ENCODE measurements at places on chromosomes 3 and 15.

- no peak for DNase-seq
These were observed 16.6 kb downstream of the TPRA1 start for GRCh38 chr3:127573912-127574311.

GRCh38 chr3:146187334-146187950 is 26.5 kb upstream of the PLOD2 start:
- DNase-seq, result no peak

DNA sequence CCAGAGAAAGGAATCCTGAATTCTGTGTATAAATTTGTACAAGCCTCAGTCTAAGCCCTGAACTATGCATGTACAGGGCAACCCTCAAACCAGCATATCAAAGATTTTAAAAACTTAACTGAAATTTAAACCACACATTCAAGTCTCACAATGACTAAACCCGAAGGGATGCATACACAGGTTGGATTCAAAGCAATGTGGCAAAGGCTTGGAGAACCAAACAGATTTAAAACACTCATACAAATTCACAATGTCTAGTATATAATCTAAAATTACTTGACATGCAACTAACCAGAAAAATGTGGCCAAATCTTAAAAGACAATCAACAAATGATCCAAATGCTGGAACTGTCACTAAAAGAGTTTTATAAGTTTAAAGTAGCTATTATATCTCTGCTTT is 36.4 kb downstream of the CEP152 start:
- DNase-seq, result no peak

DNA sequence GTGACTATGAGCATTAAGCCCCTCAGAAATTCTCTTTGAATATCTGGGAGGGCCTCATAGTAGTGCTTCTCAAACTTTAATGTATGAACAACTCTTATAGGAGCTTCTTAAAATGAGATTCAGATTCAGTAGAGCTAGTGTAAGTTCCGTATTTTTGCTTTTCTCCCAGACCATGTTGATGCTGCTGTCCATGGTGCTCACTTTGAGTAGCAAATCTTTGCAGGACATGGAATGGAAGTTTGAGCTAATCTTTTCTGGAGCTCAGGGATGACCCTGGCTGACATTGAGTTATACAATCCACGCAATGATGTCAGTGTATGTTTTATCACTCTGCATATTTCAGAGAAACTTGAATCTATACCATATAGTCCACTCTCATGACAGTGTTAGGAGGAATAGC is 134.2 kb downstream of the OTOL1 start:
- no peak for DNase-seq

DNA sequence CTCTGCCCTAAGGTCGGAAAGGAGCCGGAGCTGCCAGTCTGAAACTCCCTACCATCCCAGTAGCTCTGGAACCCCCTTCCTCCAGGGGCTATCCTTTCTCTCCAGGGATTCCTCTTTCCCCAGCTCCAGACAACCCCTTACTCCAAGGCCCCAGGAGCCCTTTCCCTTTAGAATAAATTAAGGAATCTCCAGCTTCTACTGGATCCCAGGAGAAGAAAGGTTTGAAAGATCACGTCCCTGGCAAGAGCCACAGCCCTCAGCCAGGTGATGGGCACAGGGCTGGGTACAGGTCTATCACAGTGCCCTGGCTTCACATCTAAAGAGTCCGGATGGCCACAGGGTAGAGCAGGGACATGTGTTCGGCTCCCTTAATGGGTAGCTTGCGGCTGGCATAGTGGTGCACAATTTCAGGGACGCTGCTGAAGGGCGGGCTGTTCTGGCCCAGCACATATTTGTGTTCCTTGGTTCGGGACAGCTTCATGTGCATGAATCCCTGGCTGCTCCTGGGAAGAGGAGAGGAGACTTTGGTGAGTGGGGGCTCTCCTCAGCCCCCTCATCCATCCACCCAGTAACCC is 20.0 kb downstream of the SHF start:
- no peak for DNase-seq

- DNase-seq, result no peak
These were observed 261.8 kb upstream of the CBLB start for GRCh38 chr3:106130384-106131198.

DNA sequence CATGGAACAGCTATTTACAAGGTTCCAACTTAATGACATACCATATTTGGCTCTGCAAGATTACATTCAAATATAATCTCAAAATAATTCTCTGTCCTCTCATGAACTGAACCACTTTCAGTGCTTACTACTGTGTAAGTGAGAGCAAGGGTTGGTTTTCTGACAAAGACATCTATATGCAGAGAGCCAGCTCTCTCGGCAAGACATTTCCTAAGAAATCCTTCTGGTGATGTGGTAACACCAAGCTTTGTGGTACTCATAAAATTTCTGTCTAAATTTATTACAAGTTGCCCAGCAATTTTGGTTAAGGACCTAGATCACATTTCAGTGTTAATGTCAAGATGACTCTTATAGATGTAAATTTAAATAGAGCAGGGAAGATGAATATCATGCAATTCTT is 184.9 kb downstream of the GAP43 start:
- DNase-seq, result no peak

- DNase-seq, result no peak
These were observed 392.8 kb downstream of the OCA2 start for GRCh38 chr15:27706300-27706699.

GRCh38 chr3:4338751-4339150 is 35.6 kb downstream of the SETMAR start:
- DNase-seq, result no peak

GRCh38 chr3:105367406-105368213 is 901 bp downstream of the ALCAM start:
- DNase-seq, result peak; percentile 10

DNA sequence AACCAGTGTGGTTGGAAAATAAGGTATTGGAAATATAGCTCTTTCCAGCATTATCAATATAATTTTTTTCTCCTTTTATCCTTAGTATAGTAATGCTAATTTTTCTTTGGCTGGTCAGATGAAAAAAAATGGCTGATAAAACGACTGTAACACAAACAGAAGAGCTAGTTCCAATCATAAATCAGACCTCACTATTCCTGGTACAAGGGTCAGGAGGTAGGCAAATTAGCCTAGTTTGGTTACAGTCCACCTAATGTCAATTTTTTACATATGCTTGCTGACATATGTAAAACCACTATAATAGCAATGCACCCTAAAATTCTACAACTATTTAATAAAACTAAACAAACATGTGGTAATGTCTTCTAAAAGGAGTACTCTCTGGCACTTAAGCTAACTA is 19.9 kb upstream of the VPS39 start:
- DNase-seq, result no peak

DNA sequence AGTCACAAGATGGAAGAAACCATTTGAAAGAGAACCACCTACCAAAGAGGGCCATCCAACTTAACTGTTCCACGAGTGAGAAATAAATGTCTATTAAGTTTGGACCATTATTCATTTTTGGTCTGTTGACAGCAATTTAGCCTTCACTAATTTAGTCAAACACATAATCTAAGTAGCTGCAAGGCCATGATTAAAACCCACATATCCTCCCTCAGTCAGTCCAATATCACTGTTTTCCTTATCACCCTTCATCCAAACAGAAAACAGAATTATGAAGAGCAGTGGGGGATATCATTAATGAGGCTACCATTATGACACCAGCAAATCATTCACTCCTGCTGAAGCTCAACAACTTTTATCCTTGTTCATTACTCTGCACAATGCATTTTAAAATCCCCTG is 52.0 kb downstream of the PIK3CB start:
- DNase-seq, result no peak

- no peak for DNase-seq
These were observed 12.1 kb upstream of the WDR5B start for GRCh38 chr3:122427857-122428471.

GRCh38 chr15:63243776-63244175 is 33.6 kb upstream of the APH1B start:
- no peak for DNase-seq

DNA sequence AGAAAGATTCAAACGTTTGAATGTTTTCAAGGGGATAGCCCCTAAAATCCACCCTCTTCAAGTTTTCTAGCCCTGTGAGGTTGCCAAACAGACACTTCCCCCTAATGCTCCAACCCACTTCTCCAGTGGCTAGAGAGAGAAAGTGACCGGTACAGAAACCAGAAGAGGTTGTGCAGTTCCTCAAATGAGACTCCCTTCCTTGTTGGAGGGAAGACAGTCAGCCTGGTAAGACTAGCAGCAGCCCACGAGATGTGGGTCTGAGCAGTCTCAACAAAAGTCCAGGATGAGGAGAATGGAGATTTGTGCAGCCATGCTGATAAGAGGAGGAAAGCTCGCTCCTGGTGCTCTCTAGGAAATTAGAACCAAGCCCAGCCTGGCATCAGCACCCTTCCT is 222.8 kb upstream of the TPRG1 start:
- no peak for DNase-seq

- DNase-seq, result no peak
These were observed 86.2 kb downstream of the EPHB1 start for GRCh38 chr3:134881305-134881704.

- DNase-seq, result no peak
These were observed 1187.1 kb downstream of the ROBO1 start for GRCh38 chr3:78580681-78581080.

DNA sequence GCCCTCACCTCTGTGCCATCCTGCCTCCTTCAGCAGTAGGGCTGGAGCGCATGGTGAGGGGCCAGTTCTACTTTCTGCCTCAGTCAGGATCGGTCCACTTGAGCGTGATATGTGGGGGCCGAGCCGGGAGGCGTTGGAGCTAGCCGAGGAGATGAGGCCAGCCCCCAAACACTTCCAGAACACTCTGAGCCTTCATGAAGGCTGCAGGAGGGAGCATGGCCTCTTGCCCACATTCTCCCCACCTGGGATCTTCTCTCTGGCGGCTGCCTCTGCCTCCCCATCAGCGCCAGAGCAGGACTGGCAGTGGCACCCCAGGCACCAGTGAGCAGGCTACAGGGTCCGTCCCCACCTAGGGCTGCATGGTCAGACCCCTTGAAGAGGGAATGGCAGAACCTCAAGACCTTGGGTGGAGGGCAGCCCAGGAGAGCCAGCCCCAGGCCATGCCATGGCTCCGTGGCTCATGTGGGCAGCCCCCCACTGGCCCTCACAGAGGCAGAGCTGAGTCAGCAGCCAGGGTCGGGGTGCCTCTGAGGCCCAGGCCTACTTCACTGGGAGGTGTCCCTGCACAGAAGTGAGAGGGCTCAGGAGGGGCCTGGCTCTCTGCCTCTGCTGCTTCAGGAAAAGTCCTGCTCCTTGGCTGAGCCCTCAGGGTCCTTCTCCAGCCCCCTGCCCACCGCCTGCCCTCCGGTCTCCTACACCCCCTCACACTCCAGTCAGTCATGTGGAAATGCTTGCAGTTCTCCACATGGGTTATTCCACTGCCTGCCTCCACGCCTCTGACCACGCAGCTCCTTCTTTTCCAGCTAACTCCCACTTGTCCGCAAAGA is 28.1 kb upstream of the CYP11A1 start:
- DNase-seq, result no peak

DNA sequence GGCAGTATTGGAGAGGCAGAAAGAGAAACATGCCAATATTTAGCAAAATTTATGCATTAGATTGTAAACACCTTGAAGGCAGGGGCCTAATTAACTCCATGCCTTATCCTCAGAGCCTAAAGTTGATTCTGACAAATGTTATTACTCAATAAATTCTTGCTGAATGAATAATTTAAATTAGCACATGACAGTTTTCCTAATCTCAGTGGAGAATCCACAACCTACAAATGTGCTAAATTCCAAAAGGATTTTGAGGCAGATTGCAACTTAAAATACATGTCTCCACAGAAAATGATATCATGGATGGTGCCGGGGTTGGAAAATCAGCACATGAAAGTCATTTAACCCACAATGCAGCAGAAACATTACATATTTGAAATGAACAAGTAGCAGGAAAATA is 41.1 kb upstream of the NANOGP8 start:
- DNase-seq, result no peak

GRCh38 chr3:42712344-42712648 is 9.7 kb upstream of the HHATL start:
- no peak for DNase-seq

- DNase-seq, result no peak
These were observed 1.9 kb downstream of the TMIE start for GRCh38 chr3:46703013-46703520.

DNA sequence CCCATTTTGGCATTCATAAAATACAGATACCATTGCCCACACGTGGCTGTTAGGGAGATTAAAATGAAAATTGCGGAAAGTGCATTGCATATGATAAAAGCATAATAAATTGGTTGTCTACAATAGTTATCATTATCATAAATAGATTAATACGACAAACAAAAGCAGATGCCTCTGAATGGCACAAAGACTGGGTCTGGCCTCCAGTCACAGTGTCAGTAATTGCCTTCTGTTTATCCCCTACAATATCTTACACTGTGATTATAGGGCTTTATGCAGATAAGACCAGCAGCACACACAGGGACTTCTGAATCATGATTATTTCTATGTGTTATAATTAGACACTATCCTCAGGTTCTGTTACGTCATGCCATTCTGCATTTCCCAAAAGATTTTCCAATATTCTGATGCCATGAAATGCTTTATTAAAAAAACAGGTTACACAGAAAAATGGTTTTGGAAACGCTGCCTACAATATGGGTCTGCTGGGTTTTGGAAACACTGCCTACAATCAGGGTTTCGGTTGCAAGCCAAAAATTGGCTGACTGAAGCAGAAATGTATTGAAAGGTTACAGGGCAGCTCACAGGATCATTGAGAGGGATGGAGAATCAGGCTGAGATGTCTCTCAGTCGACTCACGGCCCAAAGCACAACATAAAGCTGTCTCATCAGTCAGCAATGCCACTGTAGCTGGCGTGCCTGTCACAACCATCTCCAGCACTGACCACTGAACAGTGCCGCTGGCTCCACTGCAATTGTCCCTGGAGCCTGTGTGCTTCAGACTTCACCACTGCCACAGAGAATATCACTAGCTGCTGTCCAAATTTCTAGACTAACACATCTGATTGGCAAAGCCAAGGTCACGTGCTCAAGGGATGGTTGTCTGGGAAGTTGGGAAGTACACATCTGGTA is 248.1 kb downstream of the ERC2 start:
- no peak for DNase-seq

- DNase-seq, result no peak
These were observed 116.3 kb upstream of the MEF2A start for GRCh38 chr15:99449514-99449913.

DNA sequence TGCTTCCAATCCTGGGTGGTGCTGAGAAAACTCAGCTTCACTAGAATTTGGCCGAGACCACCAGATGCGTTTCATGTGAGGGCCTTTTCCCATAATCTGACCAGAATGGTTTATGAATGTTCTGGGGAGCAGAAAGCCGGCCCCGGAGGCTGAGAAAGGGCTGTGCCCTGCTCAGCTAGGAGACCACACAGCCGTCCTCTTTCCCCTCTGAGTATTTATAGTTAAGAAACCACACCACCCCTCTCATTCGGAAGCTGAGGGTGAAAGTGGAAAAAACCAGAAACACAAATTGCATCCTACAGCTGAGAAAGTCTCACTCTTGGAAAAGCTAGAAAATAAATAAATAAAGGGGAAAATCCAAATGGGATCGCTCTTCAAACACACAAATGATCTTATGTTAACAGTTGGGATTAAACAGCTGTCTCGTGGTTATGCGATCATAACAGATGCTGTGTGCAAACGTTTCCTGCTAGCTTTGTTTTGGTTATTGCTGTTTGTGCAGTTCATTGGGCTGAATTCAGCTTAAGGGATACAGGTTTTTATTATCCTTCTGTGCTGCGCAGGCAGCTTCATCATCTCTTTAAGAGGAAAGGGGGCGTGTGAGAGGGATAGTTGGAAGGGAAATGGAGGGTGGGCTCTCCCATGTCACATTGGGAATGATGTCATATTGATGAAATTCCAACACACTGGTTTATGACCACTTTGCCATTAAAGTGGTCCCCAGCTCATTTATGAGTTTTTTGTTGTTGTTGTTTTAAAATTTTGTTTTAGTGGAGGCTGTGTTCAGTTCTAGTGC is 1026.2 kb upstream of the NR2F2 start:
- DNase-seq, result no peak

GRCh38 chr15:60720493-60721256 is 241.7 kb upstream of the ICE2 start:
- no peak for DNase-seq
